Right lobe of liver (tissue), 6 donors: ENCODE measurements at places on chromosomes 11 and 22.
A peak's percentile ranks its signal among the peaks of the same experiment; 100 is the strongest.

DNA sequence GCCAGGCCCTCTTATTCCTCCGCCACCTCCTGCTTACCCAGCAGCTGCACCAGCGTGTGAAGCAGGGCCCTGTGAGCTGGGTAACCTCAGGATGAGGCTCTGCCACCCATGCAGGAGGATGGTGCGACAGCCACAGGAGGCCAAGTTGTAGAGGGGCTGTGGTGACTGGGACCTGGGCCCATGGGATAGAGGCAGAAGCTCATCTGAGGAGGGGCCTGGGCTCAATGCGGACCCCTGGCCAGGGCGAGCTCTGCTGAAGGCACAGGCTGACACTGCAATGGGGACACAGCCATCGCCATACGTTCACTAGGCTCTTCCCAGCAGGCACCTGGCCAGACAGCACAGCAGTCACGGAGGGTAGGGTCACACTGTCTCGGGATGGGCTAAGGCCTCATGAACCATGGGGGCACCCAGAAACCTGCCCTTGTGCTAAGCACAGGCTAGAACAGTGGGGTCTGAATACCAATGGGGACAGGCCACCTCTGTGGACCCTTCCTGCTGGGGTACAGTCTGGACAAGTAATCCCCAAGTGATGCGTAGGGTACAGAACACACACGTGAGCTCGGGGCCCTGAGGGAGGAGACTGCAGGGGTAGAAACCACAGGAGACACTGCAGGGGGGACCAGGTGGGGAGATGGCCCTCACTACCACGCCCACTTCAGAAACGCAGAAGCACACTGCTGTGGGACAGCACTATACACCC, 35.3 kb downstream of the GNB1L start:
- no peak overlapping the region for H3K27ac ChIP-seq
- peaks cover 15% of the 10 kb centered on the region for H3K4me1 ChIP-seq

DNA sequence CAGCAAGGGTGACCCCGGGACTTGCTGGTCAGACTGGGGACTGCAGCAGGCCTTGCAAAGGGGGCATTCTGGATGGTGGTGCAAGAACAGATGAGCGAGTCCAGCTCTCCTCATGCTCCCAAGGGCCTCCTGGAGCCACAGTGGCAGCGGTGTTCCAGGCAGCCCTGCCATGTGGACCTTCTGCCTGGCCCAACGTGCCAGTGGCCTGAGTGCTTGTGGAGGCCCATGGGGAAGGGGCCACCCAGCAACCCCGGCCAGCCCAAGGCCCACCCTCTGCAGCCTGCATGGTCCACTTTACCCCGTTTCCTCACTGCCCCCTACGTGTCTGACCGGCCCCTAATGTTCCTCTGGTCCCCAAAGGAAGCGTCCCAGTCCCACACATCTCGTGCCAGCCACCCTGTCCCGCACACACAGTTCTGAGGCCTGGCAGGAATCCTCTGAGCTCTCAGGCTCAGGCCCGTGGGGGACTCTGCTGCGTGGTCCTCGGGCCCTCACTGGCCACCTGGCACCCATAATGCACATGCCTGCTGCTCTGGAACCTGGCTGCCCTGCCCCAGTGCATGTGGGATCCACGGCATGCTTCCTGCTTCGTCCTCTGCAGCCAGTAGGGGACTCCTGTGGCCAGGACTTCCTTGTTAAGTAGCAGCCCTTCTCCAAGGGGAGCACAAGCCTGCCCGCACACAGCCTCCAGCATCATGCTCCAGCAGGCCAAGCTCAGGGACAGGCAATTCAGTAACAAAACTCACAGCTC, 85.5 kb downstream of the DGCR2 start:
- peak; percentile 29 for DNase-seq
- H3K36me3 ChIP-seq = peaks cover 12% of the 10 kb centered on the region
- no peak overlapping the region for H3K27ac ChIP-seq
- no peaks in the 10 kb centered on the region for H3K27me3 ChIP-seq

GRCh38 chr11:71336176-71336995, 84.0 kb upstream of the SHANK2 start:
- no peak overlapping the region for H3K27ac ChIP-seq
- no peaks in the 10 kb centered on the region for H3K4me1 ChIP-seq
- H3K4me3 ChIP-seq = no peak overlapping the region
- no peak for DNase-seq
- H3K27me3 ChIP-seq = no peaks in the 10 kb centered on the region
- H3K36me3 ChIP-seq = no peaks in the 10 kb centered on the region

GRCh38 chr11:123543797-123544196, 110.6 kb downstream of the SCN3B start:
- no peak overlapping the region for H3K27ac ChIP-seq

DNA sequence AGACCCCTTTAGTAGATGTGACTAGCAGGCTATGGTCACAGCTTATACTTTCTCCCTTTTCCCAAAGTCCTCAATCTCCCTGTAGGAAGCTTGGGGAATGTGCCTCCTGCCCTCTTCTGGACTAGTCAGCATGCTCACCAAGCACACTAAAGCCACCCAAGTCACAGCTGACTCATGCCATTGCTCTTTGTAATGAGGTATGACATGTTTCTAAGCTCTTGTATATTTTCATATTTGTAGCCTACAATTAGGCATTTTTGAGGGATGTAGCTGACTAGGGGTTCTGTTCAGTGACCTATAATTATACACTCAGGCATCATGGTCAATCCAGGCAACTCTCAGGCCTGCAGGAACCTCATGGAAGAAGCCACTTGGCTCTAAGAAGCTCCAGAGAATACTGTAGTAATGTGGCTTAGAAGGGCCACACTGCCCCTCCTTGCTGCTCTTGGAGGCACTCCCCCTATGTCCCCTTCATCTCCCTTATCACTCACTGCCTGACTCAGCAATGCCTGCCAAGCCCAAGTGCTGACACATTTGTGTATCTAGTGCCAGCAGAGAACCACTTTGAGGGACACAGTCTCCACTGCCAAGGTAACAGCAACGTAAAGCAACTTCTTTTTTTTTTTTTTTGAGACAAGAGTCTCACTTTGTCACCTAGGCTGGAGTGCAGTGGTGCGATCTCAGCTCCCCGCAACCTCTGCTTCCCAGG, 86.2 kb downstream of the RPL27A start:
- no peaks in the 10 kb centered on the region for H3K36me3 ChIP-seq
- H3K4me3 ChIP-seq = no peak overlapping the region
- H3K27ac ChIP-seq = no peak overlapping the region
- peaks cover 5% of the 10 kb centered on the region for H3K4me1 ChIP-seq
- no peak for DNase-seq

GRCh38 chr22:28111501-28112189, 192.6 kb upstream of the PITPNB start:
- no peak overlapping the region for H3K27ac ChIP-seq
- H3K4me1 ChIP-seq = no peaks in the 10 kb centered on the region
- no peak for DNase-seq
- no peaks in the 10 kb centered on the region for H3K36me3 ChIP-seq
- no peaks in the 10 kb centered on the region for H3K27me3 ChIP-seq
- no peak overlapping the region for H3K4me3 ChIP-seq

- DNase-seq = no peak
- H3K27ac ChIP-seq = no peak overlapping the region
- H3K4me3 ChIP-seq = no peak overlapping the region
- H3K4me1 ChIP-seq = no peaks in the 10 kb centered on the region
- H3K36me3 ChIP-seq = no peaks in the 10 kb centered on the region
These were observed 304.3 kb upstream of the NCAM1 start for GRCh38 chr11:112656772-112657428.

DNA sequence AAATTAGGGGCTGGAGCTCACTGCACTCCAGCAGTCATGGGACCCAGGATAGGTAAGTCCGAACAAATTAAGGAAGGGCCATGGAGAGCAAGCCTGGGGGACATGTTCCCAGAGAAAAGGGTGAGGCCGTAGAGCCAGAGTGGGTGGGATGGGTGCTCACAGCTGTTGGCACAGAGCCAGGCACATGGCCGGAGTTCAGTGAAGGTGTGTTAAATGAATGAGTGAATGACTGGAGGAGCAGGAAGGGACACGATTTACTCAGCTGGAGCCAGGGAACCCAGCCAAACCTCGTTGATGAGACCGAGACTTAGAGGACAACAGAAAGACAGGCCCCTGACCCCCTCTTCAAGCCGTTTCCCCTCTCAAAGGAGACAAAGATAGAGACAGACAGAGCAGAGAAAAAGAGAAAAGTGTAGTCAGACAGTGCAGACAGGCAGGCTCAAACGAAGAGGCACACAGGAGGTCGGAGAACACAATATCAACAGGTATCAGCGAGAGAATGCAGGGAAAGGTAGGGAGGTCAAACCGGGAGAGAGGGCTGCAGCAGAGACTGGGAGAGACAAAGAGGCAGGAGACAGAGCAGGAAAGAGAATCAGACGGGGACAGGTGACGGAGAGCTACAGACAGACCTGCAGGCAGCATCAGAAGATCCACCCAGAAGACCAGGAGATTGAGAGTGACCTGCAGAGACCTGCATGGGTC, 590 bp downstream of the SLCO2B1 start:
- peak; percentile 40 for DNase-seq
- H3K27me3 ChIP-seq = no peaks in the 10 kb centered on the region
- peak overlapping the region; percentile 14 for H3K27ac ChIP-seq
- peaks cover 57% of the 10 kb centered on the region for H3K4me1 ChIP-seq
- peak overlapping the region; percentile 33 for H3K4me3 ChIP-seq

- DNase-seq = peak; percentile 7
- no peak overlapping the region for H3K4me3 ChIP-seq
- no peak overlapping the region for H3K27ac ChIP-seq
- H3K27me3 ChIP-seq = no peaks in the 10 kb centered on the region
- H3K36me3 ChIP-seq = no peaks in the 10 kb centered on the region
These were observed 126.2 kb downstream of the KCNQ1 start for GRCh38 chr11:2570841-2571597.

DNA sequence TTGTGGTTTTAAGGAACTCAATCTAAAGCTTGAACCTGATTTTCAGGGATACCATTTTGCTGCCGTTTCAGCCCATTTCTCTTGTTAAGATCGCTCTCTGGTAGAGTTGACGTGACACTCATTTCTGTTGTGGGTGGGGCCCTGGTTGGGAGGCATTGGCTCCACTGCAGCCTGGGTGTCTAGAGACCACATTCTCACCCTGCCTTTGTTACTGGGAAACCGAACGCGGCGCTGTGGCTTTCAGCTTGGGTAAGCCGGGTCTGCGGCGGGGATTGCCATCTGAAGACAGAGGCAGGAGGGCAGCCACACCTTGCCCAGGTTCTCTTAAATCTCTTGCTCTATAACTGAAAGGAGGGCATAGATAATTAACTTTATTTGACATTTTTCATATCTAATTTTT, 3.2 kb downstream of the EHF start:
- no peaks in the 10 kb centered on the region for H3K4me1 ChIP-seq
- H3K36me3 ChIP-seq = no peaks in the 10 kb centered on the region
- no peak overlapping the region for H3K4me3 ChIP-seq
- no peak overlapping the region for H3K27ac ChIP-seq

DNA sequence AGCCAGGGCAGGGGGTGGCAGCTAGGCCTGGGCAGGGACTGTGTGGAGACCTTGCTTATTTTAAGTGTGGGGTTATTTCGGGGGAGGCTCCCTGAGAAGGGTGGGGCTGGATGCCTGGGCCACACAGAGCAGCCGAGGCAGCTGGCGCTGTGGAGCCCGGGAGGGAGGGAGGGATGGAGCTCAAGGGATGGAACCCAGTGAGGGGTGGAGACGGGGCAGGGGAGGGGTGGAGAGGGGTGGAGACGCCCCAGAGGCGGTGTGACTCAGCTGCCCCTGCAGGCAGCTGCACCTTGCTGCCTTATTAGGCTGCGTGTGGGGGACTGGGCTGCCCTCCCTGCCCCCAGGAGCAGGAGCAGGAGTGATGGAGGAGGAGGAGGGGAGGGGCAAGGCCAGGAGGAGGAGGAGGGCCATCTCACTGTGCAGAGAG, 9.8 kb upstream of the TSSC4 start:
- no peaks in the 10 kb centered on the region for H3K4me1 ChIP-seq
- H3K36me3 ChIP-seq = peaks cover 5% of the 10 kb centered on the region
- no peak overlapping the region for H3K4me3 ChIP-seq
- no peaks in the 10 kb centered on the region for H3K27me3 ChIP-seq

GRCh38 chr11:978781-979180, 53.1 kb downstream of the AP2A2 start:
- no peaks in the 10 kb centered on the region for H3K4me1 ChIP-seq
- no peaks in the 10 kb centered on the region for H3K27me3 ChIP-seq
- DNase-seq = no peak
- H3K27ac ChIP-seq = no peak overlapping the region
- H3K36me3 ChIP-seq = no peaks in the 10 kb centered on the region

- H3K4me1 ChIP-seq = peaks cover 18% of the 10 kb centered on the region
- H3K27me3 ChIP-seq = no peaks in the 10 kb centered on the region
- no peak overlapping the region for H3K27ac ChIP-seq
- no peaks in the 10 kb centered on the region for H3K36me3 ChIP-seq
- no peak for DNase-seq
These were observed 37.0 kb downstream of the BCL2L13 start for GRCh38 chr22:17675584-17675983.

GRCh38 chr11:134752526-134752925, 340.5 kb upstream of the B3GAT1 start:
- no peak overlapping the region for H3K4me3 ChIP-seq
- no peak for DNase-seq
- H3K36me3 ChIP-seq = no peaks in the 10 kb centered on the region
- no peak overlapping the region for H3K27ac ChIP-seq
- no peaks in the 10 kb centered on the region for H3K4me1 ChIP-seq

DNA sequence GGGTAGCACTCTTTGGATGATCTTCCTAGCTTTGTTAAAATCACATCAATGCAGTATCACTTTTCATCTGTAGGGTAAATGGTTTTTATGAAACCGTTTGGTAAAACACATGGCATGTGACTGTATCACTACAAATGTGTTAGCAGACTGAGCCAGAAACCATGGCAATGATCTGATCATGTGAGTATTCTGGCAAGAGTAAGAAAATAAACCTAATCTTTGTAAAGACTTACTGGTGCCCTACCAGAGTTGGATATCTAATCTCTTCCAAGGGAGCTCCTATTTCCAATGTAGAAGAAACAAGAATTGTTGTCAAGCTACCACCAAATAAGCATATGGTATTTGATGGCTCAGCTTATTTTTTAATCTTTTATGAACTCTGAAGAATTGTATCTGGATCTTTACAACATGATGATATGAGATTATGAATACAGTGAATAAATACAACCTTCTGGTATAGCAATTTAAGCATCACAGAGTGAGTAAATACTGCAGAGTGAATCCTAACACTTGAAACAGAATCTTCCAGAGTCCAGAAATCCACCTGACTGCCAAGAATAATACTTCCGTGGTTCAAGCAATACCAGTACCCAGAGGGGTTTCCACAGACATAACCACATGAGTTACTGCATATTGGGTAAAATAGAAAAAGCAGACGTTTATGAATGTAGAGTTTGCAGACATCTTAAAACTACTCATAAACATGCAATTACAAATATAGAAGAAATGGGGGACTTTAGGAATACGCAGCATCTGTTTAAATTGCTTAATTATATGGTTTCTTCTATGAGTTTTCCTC, 238.8 kb downstream of the TTC28 start:
- DNase-seq = no peak
- H3K4me1 ChIP-seq = peaks cover 20% of the 10 kb centered on the region
- no peak overlapping the region for H3K4me3 ChIP-seq
- H3K27me3 ChIP-seq = no peaks in the 10 kb centered on the region
- no peaks in the 10 kb centered on the region for H3K36me3 ChIP-seq

DNA sequence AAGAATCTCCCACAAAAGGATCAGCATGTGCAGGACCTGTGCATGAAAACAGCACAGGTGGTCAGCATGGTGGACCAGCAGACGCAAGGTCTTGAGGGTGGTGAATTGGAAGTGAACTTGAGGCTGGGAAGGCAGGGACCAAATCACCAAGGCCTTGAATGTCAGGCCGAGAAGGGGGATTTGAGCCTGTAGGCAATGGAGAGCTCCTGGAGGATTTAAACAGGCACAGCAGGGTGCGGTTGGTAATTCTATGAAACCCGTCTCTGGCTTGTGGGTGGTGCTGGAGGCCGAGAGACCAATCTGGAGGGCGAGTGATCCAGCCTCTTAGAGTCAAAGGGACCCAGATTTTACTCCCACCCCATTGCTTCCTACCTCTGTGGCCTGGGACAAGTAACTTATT, 2.4 kb downstream of the TSKU start:
- peaks cover 34% of the 10 kb centered on the region for H3K4me1 ChIP-seq
- peak overlapping the region; percentile 100 for H3K27ac ChIP-seq
- DNase-seq = no peak
- H3K27me3 ChIP-seq = no peaks in the 10 kb centered on the region
